ENCODE measurements at places on chromosomes 11 and 22.
A peak's percentile ranks its signal among the peaks of the same experiment; 100 is the strongest.

- DNase-seq: no peak
These were observed 108.9 kb downstream of the KIRREL3 start for GRCh38 chr11:126891556-126892217.

DNA sequence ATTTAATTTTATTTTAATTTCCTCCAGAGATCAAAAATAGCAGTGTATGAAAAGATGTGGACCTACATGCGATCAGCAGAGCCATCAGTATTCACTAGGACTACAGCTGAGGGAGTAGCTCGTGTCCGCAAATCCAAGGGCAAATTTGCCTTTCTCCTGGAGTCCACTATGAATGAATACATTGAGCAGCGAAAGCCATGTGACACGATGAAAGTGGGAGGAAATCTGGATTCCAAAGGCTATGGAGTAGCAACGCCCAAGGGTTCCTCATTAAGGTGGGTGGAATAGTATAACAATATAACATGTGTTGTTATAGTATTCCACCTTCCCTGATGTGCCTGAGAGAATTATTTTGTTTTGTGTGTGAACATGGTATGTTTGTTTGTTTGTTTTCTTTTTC lies 88.3 kb downstream of the MSANTD4 start:
- DNase-seq: no peak

DNA sequence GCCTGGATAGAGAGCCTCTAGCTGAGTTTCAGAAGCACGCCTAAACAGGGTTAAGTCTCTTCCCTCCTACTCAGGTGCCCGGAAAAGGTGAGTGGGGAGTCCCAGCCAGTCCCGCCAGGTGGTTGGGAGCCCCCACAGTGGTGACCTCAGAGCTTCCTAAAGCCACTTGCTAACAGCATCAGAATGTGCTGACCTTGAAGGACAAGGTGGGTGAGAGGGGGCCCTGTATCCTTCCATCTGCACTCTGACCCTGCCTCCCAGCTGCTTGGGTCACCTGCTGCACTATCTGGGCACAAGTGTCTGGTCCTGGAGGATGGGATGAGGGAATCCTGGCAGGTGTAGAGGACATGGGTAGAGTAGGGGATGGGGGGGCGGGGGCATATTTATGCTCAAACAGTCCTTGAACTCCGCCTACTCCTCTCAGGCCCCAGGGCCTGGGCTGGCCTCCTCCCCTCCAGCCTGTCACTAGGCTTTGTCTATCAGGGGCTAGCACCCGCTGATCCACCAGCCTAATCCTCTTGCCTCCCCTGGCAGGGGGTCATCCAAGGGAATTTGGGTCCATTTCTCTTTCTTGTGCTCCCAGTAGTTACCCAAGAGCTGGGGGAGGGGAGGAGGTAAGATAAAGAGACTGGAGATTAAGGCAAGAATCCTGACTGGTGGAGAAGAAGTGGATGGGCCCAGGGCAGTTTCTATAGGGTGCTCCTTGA lies 3.4 kb downstream of the USP2 start:
- no peak for DNase-seq

DNA sequence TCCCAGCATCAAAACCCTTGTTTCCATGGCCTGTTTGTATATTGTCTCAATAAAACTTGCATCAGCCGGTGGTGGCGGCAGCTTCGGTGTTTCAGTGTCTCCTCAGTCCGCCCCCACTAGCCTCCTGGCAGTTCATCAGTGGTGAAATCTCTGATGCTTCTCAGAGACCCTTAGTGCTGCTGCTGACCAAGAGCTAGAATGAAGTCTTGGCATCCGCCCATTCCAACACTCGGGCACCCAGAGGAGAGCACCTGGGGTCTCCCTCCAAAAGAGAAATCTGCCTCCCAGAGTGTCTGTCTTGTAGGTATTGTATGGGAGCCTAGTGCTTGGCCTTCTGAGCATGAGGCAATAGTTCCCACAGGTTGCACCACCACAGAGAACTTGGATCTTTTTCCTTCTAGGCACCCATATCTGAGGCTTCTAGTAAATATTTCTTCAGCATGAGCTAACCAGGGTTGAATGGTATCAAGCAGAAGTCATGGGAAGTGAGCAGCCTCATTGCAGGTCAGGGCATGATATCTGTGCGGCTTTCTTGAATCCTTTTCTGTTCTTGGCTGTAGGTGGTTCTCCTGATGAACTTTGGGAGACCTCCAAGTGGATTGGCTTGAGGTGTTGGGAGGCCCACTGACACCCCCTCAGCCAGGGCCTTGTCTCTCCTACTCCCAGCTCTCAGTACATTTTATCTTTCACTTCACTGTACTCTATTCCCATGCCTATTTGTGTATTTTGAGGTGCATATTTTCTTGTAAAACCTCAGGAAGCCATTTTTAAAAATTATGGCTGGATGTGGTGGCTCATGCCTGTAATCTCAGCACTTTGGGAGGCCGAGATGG lies 13.2 kb upstream of the AIFM3 start:
- DNase-seq: no peak

DNA sequence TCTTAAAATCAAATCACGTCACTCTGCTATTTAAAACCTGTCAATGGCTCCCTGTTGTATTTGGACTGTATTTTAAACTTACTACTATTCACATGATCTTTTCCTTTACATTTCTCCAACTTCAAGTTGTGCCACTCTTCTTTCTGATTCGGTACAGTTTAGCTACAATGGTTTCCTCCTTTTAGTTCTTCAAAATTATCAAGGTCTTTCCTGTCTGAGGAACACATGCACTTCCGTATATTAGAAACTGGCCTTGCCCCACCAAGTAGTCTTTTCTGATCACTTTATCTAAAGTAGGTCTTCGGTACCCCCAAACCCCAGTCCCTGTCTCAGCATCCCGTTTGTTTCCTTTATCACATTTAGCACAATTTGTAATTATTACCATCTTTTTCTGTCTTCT lies 81.8 kb downstream of the MTMR3 start:
- DNase-seq: no peak

DNA sequence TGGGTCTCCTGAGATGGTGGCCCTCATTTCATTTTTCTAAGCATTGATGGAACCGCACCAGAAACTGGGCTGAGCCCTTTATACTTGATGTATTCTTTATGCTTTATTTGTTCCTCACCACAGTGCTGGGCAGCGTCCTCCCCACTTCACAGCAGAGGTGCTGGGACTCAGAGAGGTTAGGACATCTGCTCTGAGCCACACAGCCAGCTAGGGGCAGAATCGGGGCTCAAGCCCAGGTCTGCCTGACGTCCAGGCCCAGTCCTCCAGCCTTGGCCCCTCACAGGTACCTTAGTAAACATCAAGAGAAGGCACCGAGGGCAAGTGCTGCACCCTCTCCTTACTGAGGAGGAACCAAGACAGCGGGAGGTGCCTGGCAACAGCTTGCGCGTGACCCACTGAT lies 20.2 kb upstream of the SHISAL1 start:
- no peak for DNase-seq

GRCh38 chr11:16781936-16782919 lies 43.8 kb downstream of the C11orf58 start:
- DNase-seq: no peak

- DNase-seq: no peak
These were observed 28.1 kb upstream of the ACAT1 start for GRCh38 chr11:108093128-108093904.

DNA sequence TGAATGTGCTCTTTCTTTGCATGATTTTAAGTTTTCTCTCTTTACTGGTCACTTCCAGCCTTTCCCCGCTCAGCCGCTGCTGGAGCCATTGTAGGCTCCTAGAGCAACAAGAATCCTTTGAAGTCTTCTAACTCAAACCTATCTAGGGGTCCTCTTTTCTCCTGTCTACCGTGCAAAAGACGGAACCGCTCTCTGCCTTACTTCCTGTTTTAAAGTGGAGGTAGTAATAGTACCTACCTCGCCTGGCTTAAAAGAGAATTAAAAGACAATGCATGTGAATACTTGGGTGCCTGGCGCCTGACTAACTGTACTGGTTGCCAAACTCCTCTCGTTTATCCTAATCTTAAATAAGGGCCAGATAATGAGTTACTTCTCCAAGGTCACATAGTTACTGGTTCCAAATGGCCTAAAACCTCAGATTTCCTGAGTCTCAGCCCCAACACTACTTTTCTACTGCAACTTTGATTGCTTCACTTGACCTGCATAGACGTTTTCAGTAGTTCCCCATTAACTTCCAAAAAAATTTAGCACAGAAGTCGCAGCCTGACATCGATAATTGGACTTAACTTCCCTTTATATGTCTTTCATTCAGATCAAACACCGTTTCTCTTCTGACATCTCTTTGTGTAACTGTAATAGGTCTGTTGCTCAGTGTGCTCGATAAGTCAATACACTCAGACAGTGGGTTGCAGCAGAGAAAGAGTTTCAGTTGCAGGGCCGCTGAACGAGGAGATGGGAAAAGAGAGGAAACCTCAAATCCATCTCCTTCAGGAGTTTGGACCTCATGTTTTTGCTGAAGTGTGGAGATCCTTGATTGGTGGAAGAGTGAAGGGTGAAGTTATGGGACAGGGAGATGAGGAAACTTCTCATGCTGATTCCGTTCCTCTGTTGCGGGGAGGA lies 891 bp downstream of the SAMM50 start:
- no peak for DNase-seq

GRCh38 chr11:47328449-47329390 lies 23.8 kb downstream of the MYBPC3 start:
- no peak for DNase-seq

- no peak for DNase-seq
These were observed 17.5 kb upstream of the SCGB1A1 start for GRCh38 chr11:62401356-62401755.

- no peak for DNase-seq
These were observed 7.1 kb downstream of the TPCN2 start for GRCh38 chr11:69055598-69056516.

GRCh38 chr11:73192272-73192671 lies 25.8 kb upstream of the P2RY2 start:
- DNase-seq: no peak

- peak; percentile 78 for DNase-seq
These were observed 150.5 kb downstream of the FEZ1 start for GRCh38 chr11:125345421-125346178.

DNA sequence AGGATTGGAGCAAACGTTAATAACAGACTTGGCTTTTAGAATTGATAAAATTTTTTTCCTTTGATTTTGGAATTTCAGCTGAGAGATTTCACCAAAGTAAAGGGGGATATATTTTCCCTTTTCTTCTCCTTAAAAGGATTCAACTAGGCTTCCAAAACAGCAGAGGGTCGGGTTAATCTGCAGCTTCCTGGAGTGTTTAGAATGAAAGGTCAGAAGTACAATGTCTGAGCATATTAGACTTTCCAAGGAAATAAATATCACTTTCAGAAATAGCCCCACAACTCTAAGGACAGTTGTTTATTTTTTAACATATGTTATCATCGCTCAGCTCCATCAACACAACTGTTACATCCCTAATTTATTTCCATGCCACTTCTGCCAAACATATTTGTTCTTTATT lies 1532.9 kb upstream of the RAG2 start:
- DNase-seq: no peak

DNA sequence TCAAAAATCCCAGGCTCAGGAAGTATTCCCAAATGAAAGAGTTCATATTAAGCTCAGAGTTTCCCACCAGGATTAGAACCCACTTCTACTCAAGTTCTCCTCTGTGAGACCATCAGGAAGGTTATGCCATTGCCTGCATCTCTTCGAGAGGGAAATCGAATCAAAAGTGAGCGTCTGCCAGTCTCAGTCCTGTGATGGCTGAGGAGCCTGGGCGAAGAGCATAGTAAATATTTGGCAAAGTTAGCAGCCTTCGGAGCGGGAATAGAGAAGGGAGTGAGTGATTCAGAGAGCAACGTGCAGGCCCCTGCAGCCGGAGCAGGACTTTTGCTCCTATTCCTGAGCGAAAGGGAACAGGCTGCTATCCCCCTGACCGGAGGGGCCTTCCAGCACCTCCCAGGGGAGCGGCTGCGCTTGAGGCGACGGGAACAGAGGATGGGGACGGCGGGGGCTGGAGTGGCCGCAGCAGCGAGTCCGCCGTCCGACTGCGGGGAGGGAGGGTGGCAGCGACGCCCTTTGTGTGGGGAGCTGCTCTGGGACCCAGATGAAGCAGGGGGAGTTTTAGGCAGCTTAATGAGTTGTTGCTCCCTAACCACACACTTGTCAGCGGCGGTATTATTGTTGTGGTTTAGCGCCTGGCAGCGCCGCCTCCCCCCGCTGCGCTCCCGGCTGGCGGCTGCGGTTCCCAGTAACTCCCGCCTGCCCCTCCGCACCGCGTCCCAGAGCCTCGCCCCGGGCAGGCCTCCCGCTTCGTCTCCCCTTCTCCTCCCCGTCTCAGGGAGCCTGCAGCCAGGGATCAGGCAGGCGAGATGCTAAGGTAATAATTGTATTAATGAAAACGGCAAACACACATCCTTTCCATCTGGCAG lies 21.7 kb upstream of the NRGN start:
- DNase-seq: peak; percentile 27

- no peak for DNase-seq
These were observed 4.0 kb downstream of the B3GNT6 start for GRCh38 chr11:77038029-77038824.

- DNase-seq: no peak
These were observed 1518.5 kb downstream of the BRD1 start for GRCh38 chr22:48309115-48309705.

- DNase-seq: no peak
These were observed 8.0 kb downstream of the NAGA start for GRCh38 chr22:42062506-42063170.

DNA sequence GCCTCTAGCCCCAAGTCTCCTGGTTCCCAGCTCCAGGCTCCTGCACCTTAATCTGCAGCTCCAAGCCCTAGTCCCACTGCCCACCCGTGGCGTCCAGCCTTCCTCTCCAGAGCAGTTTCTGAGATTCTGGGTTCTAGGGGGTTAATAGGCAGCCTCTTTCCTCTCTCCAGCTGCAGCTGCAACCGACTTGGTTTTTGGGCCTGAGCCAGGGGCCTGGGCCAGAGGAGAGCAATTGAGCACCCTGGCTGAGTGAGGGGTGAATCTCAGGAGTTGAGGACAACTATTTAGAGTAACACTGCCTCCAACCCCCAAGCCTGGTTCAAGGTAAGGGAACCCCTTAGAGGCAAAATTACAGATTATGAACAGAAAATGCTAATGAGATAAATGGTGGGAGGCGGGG lies 9.0 kb upstream of the CHRM1 start:
- no peak for DNase-seq

DNA sequence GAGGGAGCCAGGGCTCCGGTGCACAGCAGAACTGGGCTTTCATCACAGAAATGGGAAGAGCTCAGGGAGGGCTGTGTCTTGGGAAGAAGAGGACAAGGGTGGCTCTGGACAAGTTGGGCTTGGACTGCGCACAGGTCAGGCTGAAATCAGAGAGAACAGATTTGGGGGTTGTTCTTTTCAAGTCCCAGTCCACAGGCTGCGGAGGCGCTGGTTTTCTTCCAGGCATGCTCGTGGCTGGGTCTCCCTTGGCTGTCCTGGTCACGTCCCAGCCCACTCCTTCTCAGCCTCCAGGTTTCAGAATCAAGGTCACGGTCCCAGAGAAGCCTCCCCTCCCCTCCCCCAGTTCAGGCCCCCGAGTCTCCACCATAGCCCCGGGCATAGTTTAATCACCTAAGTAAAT lies 17.0 kb downstream of the NECTIN1 start:
- no peak for DNase-seq

GRCh38 chr11:94934846-94935245 lies 38.5 kb downstream of the CWC15 start:
- DNase-seq: no peak
